Panc1 (cell line): ENCODE measurements at places on chromosomes 4 and X. TPM values are rescaled to one million over a fixed set of nuclear protein-coding genes. Genes with fewer than 3 reads are reported as not detected.

GRCh38 chr4:22413471-22413870 is 102.4 kb downstream of the ADGRA3 start:
- DNase-seq, result no peak

DNA sequence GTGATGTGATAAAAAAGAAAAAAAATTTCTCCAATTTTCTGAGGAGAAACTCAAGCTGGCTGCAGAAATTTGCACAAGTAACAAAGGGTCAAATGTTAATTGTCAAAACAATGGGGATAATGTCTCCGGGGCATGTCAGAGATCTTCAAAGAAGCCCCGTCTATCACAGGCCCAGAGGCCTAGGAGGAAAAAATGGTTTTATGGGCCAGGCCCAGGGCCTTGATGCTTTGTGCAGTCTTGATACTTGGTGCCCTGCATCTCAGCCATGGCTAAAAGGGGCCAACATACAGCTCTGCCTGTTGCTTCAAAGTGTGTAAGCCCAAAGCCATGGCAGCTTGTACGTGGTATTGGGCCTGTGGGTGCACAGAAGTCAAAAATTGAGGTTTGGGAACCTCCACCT is 961.0 kb downstream of the FAM133A start:
- DNase-seq, result no peak

The FAM13A gene
- total RNA-seq, result 5.8 TPM

The DOK7 gene
- 2.4 TPM for total RNA-seq

DNA sequence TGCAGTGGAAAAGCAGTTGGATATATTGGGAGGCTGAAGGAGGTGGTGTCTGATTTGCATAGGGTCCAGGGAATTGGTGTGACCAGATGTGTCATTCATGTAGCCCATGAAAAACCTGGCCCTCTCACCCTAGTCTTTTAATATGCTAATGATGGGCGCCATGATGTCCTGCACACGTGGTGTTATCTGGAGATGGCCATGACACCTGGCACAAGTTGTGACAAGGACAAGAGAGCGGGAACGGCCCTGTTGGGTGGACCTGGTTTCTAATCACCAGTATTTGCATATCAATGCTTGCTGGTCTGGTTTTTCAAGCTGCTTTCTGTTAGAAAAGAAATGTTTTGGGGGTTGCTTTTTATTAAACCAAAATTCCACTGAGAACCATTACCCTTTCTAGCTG is 87.4 kb downstream of the ZXDA start:
- DNase-seq, result no peak

- DNase-seq, result no peak
Measured at GRCh38 chr4:27276307-27277073, 415.8 kb downstream of the STIM2 start.

DNA sequence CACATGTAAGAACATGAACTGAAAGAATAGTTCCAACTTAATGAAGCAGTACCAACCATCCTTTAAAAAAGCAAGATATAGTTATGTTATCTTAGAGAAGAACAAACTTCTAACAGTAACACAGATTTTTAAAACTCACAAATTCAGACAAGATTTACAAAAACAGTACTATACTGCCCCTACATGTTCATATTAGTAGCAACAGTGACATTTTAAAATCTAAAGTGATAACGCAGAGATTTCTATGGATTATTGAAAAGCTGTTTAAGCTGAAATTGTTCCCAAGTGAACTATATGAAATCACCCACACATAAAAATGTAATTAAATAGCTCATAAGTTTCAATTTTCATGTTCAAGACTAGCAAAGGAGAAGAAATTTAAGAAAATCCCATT is 166.0 kb downstream of the FBXW7 start:
- no peak for DNase-seq

- no peak for DNase-seq
Measured at GRCh38 chrX:9874483-9874882, 88.3 kb downstream of the SHROOM2 start.

The MAGEE1 gene
- 1.6 TPM for total RNA-seq

The CACNA1F gene
- not detected for total RNA-seq

- no peak for DNase-seq
Measured at GRCh38 chrX:39202641-39203040, 401.4 kb downstream of the MID1IP1 start.

DNA sequence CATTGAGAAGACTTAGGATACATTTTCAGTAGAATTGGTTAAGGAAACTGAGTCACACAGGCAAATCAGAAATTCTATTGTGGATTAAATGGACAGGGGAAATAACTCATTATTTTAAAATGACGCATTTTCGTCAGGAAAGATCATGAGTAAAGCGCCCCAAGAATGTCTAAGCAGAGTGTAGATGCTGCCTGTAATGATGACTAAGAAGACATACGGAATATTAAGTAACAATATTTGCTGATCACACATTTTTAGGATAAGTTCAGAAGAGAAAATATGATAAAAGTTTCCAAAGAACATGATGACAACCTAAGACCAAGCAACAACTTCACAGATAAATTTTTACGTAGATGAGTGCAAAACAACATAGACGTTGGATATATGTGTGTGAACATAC is 596.3 kb upstream of the TENM3 start:
- DNase-seq, result no peak
